Tibial artery (tissue), 4 donors: ENCODE measurements at places on chromosomes 5 and 9.

DNA sequence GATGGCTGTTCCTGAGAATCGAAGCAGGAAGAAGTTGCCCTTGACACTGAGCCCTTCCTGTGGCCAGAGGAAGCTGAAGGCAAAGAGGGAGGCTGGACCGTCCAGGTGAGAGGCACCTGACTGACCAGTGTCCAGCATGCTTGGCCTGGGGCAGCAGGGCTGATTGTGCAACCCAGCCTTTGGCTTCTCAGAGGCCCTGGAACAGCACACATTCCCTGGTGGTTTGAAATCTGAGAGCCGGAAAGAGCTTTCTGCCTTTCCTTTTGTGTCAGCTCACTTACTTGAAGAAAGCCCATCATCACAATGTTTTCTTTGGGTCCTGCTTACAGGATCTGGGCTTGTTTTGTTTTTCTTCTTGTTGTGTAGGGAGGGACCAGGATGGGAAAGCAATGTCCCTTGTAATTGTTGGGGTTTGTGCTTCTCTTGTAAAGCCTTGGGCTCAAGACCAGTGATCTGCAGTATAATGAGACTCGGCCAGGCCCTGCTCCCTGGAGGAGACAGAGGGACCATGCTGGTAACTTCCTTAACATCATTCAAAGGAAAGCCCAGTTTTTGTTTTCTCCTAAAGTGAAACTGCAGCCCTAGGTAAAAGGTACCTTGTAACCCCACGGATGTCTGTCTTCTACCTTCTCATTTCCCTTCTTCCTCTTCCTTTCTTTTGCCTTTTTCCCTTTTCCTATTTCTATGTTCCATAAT, 213.7 kb downstream of the NXNL2 start:
- peak; percentile 77 for DNase-seq

DNA sequence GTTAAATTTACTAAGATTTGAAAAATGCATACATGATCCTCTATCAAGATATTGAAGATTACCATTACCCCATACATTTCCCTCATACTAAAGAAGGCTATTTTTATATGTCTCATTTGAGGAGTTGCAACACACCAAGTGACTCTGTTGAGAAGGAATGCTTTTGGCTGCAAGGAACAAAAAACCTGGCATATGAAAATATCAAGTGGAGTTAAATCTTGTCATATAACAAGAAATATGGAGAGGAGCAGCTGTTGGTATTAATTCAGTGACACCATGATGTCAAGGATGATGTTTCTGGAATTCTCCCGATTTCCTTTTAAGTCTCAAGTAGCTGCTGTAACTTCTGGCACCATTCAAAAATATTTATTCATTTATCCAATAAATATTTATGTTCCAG, 193.8 kb downstream of the CSNK1G3 start:
- DNase-seq: no peak

- no peak for DNase-seq
Observed at GRCh38 chr5:56710826-56711590, 104.3 kb upstream of the MAP3K1 start.

DNA sequence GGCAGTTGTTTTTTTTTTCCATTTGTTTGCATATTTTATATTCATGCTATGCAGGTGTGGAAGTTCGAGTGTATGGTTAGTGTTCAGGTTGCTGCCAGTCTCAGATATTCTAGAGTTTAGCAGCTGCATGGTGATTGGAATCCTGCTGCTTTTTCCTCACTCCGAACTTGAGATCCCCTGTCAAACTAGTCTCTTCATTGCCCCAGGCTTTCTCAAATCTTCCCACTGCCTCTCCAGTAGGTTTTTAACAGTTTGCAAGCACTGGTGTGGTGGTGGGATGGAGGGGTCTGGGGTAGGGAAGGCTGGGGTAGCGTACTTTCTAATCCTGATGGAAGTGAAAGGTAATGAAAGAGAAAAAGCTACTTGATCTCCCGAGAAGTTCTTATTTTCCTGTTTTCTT, 112.9 kb downstream of the CHSY3 start:
- no peak for DNase-seq

DNA sequence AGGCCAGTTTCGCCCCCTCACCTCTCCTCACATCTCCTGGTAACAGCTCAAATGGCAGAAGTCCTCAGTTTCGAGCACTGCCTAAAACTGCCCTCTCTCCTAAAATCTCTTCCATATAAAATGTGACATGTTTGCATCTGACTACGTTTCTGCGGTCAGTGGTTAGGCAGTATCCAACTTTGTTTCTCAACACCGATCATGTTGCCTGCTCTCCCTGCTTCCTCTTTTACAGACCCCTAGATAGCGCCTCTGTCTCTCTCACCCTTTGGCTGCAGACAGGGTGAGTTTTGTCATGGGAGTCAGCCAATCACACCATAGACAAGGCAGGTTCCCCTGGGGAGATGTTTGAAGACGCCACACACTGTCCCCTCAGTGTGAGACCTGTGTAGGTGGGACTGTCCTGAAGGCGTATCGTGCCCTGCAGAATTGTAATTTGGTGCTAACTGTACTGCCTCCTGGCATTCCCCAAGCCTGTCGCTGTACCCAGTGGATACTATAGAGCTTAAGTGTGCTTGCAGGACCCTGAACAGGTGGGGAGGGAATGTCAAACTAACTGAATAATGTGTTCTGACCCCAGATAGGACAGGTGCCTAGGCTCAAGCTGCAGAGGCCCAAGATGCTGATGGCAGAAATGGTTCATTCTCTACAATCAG, 1.1 kb downstream of the HEXB start:
- DNase-seq: peak; percentile 38

- DNase-seq: peak; percentile 71
Observed at GRCh38 chr9:121744002-121744686, 92.7 kb downstream of the DAB2IP start.
